ENCODE measurements at places on chromosomes 1 and 21. TPM values are rescaled to one million over a fixed set of nuclear protein-coding genes. Genes with fewer than 3 reads are reported as not detected.

- no peak for DNase-seq
Measured at GRCh38 chr1:208542309-208542708, 298.1 kb upstream of the PLXNA2 start.

- no peak for DNase-seq
Measured at GRCh38 chr1:37845049-37845646, 14.2 kb downstream of the MTF1 start.

DNA sequence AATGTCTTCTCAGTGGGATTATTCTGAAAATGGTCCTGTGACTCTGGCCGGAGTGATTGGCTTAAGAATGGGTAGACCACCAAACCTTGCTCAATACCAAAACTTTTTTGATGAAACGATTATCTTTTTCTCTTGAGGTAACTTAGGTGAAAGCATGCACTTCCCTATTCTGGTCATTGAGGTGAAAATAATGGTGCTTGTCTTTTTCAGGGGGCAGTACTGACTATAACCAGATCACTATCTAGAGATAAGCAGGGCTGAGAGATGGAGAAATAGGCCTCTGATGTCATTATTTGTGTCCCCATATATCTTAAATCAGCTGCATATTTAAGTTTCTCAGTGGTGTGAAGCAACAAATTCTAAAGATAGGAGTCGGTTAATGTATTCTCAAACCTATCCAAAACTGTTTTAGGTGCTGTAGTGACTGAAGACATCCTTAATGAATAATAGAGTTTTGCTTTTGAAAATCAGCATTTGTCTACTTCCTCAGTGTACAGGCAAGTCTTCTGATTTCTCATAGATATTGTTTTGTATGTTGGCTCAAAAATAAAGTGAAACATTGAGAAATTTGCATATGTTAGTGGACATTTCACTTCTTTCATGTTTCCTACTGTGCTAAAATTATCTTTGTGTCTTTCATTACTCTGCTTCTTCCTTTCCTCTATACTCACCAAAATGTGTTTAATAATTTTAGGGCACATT is 735.3 kb upstream of the ADGRL4 start:
- DNase-seq = no peak

COL6A2 gene
- 4.8 TPM for total RNA-seq

FCAMR gene
- not detected for total RNA-seq

PAQR7 gene
- 7.5 TPM for total RNA-seq

- DNase-seq = no peak
Measured at GRCh38 chr1:224774378-224774777, 155.1 kb upstream of the DNAH14 start.

TSTD1 gene
- 20.3 TPM for total RNA-seq

IL10RB gene
- 9.3 TPM for total RNA-seq

DNA sequence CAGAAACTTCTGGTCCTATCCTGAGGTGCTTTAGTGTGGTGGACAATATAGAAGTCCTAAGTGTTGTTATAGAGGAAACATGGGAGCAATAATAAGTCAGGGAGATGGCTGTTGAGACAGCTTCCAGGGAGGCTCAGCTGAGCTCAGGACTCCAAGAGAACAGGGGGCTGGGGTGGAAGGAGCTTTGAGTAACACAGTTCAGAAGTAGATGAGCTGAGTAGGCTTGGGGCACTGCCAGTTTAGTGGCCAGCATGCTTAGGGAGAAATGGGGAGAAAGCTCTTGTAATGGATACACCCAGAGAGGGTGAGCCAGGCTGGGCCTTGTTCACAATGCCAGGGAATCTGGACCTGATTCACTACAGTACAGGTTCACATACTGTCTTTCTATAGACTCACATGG is 201.6 kb downstream of the DAB1 start:
- no peak for DNase-seq

- no peak for DNase-seq
Measured at GRCh38 chr1:171397851-171398469, 84.0 kb downstream of the FMO4 start.

DNA sequence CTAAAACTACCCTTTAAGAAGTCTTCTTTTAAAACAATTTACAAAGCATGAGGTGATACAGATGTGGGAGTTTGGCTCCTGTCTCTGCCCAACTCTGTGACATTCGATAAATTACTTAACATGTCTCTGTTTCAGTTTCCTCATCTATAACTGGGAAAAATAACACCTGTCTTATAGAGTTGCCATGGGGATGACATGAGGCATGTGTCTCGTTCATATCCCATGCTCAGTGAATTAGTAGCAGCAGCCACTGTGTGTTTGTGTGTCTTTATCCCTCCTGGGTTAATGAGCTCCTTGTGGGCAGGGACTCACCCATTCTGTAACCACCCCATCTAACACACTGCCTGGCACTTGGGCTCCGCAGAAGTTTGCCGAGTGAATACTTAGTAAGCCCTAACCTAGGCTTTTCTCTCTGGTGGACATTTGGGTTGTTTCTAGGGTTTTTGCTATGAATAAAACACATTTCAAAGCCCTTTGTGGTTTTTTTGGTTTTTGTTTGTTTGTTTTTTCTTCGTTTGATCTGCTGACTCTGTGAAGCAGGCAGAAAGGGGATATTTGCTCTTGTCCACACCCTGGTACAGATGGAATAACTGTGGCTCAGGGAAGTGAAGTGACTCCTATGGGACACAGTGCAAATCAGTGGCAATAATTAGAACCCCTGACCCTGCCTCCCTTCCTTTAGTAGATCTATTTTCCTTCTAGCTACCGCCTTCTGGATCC is 797 bp upstream of the KCNJ9 start:
- no peak for DNase-seq

CLDN14 gene
- not detected for total RNA-seq

DNA sequence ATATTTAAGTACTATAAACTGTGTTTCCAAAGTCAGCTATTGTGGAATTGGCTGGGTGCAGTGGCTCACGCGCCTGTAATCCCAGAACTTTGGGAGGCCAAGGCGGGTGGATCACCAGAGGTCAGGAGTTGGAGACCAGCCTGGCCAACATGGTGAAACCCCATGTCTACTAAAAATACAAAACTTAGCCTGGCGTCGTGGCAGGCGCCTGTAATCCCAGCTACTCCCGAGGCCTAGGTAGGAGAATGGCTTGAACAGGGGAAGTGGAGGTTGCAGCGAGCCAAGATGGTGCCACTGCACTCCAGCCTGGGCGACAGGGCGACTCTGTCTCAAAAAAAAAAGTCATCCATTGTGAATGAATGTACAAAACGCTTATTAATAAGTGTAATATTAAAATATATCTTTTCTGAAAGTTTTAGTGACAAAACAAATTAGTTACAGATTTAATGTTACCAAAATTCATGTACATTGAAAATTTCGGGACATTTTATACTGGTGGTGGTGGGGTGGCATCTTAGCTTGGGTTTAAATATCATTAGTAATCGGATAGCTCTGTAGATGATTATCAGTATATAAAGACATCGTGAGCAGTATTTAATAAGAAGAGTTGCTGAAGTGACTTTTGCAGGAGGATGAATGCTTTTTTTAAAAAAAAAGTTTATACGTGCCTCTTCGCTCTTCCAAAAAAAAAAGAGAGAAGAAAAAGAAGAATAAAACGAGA is 503 bp upstream of the SRSF11 start:
- DNase-seq = no peak

DNA sequence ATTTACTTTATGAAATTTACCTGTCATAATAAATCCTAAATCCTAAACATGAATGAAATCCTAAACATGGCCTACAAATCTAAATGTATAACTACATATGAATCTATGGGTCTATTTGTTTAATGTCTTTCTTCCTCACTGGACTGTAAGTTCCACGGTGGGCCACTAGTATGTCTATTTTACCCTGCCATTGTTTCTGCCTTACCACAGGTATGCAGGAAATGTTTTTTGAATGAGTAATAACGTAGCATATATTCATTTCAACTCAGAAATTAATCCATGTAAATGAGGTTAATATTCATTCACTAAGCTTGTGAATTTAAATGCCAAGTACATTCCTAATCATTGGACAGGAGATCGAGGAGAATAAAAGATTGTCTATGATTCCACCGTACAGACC is 35.3 kb downstream of the B3GALNT2 start:
- DNase-seq = no peak

All from activated T-cell treated with anti-CD3 and anti-CD28 coated beads, Interleukin-2, amount 50 U/mL, for 4 hours (primary cell).